ENCODE measurements at places on chromosomes 16 and 17.

- no peak for DNase-seq
Measured at GRCh38 chr16:10681310-10682308, 13.1 kb downstream of the TEKT5 start.

DNA sequence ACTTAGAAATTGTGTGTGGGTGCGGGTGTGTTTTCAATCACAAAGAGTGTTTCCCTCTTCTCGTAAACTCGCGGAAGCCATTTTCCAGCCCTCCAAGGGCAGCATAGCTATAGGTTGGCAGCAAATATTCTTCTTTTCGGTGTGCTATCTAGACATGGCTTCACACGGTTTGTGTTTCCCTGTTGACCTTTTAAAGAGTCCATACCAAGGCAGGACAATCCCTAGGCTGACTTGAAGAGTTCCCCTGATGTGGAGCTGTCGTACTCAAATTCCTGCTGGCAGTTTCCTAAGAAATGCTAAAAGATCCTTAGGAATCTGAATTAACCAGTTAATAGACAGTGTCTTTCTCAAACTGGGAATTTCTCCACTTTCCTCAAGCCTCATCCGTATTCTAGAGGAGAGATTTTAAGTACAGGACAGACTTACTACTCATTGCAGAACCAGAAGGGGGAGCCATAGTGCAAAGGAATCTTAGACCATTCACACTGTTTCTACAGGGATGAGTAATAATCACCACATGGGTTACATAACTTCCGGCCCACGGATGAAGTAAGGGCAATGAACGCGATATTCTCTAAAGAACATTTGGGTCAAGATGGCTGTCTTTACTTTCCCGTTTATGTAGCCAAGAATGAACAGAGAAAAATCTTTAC is 288.6 kb upstream of the ELAC2 start:
- DNase-seq, result no peak

DNA sequence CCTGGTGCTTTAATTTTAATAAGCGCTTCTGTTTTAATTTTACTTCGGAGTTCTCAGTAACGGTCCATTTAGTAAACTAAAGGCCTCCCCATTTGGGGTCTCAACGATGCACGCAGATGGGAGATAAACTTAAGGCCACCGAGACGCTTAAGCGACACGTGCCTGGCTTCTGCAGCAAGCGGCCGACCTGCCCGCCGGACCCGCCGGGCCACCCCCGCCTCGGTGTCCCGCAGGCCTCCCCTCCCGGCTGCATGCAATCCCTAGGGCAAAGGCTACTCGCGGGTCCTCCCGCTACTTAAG is 592 bp downstream of the GCSH start:
- no peak for DNase-seq

DNA sequence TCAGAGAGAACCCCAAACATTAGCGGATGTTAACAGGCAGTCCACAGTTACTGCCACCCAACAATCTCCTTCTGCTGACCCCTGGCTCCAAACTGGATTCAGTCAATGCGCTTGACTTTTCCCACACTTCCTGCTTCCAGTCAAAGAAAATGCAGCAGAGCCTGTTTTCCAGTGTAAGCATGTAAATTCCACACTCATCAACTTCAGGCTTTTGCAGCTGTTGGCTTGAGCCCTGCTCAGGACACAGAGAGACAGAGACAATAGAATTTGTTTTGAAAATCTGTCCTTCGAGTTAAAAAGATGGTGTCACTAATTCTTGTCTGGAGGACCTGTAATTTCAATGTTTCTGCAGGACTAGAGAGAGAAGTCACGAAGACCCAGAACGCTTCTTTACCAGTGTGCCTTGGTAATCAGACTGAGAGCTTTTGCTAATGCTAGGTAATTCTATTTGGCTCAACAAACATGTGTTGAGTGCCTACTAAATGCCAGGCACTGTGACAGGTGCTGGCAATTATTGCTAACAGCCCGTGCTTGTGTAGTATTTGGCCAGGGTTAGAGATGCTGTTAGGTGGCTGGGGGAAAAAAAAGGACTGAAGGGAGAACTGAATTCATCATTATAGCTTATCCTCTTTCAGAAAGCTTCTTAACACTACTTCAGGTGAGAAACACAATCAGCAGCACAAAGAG is 32.5 kb downstream of the HOXB1 start:
- DNase-seq, result no peak

DNA sequence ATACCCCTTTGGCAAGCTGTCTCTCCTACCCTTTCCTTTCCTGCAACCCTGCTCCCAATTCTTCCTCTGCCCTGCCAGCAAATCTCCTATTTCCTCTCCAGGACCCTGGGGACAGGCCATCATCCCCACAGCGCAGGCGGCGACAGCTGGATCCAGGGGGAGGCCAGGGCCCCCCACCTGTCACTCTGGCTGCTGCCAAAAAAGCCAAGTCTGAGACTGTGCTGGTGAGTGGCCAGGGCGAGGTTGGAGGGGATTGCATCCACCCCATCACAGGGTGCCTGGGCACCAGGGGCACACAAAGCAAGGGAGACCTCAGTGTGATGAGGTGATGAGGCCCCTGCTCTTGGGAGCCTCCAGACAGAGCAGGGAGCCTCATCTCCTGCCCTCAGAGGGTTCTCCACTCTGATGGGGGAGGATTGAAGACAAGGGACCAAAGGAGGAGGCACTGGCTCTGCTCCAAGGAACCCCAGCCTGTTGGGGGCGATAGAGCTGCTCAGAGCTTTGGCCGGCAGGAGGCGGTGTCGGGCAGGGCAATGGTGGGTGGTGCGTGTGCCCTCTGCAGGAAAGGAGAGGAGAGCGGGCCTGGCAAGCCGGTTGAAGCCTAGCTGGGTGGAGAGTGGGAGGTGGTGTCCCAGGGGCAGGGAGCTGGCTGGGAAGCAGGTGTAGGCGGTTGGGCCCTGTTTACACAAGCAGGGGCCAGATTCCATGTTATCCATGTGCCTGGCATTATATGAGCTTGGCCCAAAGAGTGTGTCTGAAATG is 15.6 kb upstream of the PDK2 start:
- DNase-seq, result no peak

GRCh38 chr17:45284176-45285140 is 22.6 kb upstream of the SPATA32 start:
- no peak for DNase-seq

DNA sequence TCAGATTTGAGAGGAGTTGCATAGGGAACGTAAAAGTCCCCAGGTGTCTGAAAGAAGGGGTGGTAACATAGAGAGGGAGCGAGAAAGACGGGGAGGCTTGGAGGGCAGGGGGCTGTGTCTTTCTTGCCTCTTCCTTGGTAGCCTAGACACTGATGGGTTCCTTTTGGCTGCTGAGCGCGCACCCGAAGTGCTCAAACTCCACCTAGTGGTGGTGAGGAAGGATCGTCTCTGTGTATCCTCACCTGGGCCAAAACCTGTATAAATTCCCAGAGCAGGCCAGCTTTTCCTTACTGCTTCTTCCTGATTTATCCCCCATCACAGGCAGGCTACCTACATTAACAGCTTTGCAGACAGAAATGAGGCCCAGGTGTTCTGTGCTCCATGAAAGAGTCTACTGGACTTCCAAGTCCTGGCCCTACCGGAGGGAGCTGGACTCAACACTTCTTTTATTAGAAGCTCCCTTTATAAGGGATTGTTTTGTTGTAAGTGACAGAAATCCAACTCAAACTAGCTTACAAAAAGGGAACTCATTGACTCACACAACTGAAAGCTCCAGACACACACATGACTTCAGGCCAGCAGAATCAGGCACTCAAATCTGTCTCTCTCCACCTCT is 5.5 kb upstream of the SLC25A35 start:
- peak; percentile 19 for DNase-seq

- no peak for DNase-seq
Measured at GRCh38 chr16:23869052-23869451, 33.3 kb downstream of the PRKCB start.

DNA sequence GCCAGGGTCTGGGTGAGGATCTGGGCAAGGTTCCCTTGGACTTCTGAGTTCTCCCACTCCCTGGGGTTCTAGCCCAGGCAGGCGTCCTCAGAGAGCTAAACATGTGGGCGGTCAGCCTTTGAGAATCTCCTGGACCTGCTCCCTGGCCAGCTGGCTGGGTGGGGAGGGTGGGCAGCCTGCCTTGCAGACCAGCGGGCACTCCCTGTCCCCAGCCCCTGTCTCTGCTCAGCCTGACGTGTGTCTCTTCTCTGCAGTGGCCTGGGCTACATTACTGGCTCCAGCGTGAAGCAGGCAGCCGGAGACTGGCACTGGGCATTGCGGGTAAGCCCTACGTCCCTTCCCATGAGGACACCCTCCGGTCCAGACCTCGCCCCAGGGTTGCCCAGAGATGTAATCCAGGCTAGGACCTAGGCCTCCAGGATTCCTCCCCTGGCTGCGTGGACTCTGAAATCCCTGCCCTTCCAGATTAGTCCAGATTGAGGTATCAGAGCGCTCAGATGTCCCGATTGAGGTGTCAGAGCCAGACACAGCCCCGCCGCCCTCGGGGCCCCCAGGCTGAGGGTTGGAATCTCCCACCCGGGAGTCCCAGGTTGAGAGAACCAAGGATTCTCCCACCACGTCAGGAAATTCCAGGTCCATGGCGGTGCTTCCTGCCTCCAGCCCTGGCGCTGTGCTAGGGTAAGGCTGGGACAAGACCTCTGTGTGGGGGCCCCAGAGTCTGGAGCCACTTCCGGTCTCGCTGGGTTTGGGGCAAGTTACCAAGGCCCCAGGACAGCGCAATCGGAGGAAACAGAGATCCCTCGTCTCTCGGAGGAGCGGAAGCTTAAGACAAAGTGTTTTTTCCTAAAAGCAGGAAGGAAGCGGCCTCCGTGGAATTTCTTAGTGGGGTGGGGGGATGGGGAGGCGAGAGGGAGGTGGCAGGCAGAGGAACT is 24.1 kb downstream of the MYBBP1A start:
- DNase-seq, result no peak

DNA sequence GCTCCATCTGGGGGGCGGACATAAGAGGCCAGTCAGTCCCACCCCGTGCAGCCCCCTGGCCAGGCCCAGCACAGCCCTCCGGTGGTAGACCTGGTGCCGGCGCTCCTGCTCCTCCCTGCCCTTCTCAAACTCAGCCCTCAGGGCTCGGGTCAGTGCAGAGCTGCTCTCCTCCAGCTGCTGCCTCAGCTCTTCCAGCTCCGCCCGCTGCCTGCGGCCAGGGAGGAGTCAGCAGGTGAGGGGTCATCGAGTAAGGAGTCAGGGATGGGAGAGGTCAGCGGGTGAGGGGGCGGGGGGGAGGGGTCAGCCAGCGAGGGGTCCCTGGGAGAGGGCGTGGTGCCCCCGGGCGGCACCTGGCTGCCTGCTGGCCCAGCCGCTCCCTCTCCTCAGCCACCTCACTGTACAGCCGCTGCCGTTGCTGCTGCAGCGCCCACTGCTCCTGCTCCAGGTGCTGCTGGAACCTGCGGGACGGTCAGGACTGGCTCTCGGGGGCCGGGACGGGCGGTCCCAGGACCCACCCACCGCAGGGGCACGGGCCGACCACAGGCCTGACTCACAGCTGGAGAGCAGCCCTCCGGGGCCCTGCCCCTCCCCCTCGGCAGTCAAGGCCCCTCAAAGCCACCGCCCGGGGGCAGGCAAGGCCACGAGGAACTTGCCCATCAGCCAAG is 26.5 kb upstream of the AATK start:
- DNase-seq, result no peak
